ENCODE measurements at places on chromosomes 4 and X.

- DNase-seq, result peak; percentile 87
These were observed 9.0 kb downstream of the TSC22D3 start for GRCh38 chrX:107766470-107767150.

DNA sequence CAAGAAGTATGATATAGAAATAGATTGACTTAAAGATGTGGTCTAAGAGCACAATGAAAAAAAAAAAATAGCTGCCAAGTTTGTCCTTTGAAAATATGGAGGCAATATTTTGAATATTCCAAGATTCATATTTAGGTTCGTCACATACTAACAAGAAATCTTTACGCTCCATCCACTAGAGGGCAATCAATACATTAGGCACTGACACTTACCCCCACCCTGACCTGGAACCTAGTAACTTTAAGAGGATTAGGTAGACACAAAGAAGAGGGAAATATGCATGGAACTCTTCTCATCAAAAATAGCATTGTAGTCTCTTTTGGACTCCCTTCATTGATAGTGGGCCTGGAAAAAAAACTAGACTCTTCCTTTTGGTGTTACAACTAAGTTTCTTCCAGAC, 1108.1 kb downstream of the PCDH19 start:
- DNase-seq, result no peak

DNA sequence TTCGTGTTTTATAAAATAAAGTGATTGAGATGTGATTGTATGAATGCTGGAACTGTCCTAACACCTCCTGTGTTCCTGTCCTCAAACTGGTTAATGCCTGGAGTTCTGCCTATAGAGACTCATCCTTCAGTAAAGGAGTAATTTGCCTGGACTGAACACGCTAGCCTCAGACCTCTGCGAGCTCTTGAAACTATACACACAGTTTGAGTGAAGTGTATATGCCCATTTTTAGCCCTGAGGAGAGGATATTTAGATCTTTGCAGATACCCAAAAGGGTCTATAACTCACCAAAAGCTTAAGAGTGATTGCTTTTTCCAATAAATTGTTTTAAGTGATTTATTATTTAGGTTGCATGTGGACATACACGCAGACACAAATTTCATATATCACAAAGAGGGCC, 29.9 kb upstream of the STIM2 start:
- DNase-seq, result no peak

DNA sequence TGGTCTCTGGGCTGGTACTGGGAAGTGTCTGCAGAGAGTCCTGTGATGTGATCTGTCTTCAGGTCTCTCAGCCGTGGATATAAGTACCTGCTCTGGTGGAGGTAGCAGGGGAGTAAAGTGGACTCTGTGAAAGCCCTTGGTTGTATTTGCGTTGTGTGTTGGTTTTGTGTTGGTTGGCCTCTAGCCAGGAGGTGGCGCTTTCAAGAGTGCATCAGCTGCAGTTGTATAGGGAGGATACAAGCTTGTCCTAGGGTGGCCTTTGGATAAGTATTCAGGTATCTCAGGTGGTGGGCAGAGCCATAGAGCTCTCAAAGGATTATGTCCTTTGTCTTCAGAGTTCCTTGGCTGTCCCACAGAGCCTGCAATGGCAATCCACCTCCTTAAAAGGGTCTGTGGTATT, 111.6 kb downstream of the MAGEB17 start:
- DNase-seq, result no peak

- no peak for DNase-seq
These were observed 795.6 kb upstream of the GALNTL6 start for GRCh38 chr4:171017593-171017992.

GRCh38 chr4:119626420-119626819, 2.2 kb downstream of the PDE5A start:
- no peak for DNase-seq

- DNase-seq, result no peak
These were observed 20.9 kb upstream of the DUSP9 start for GRCh38 chrX:153626025-153626633.

DNA sequence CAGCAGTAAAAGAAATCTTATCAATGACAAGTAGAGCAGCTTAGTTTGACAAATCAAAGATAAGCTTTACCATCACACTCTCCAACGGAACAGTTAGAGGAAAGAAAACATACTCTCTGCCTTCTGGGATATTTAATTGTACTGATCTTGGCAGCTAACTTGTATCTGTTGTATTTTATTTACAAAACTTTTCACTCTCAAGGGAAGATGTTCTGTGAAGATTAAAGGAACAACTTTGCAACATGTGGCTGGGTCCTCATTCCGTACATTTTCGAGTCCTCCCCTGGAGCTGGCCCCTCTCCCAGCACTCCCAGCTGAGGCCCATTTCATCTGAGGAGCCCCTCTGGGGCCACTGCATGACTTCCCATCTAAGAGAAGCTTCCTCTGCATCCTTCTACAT, 74.4 kb downstream of the RPS3A start:
- no peak for DNase-seq

DNA sequence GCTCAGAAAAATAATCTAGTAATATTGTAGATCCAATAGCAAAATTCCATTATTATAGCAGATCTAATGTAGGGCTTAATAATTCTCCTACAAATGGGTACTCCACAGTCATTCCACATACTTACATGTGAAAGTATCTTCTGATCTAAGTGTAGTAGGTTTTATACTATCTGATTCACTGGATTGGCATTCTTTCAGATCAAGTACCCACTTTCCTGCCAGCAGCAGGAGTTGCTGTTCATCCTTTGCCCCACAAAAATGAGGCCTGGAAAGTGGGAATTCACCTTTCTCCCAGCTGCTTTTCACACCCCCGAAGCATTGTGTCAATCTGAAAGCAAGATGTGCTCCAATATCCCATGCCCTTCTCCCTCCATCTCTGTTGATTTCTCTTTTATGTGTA, 77.1 kb upstream of the RXFP1 start:
- DNase-seq, result no peak

DNA sequence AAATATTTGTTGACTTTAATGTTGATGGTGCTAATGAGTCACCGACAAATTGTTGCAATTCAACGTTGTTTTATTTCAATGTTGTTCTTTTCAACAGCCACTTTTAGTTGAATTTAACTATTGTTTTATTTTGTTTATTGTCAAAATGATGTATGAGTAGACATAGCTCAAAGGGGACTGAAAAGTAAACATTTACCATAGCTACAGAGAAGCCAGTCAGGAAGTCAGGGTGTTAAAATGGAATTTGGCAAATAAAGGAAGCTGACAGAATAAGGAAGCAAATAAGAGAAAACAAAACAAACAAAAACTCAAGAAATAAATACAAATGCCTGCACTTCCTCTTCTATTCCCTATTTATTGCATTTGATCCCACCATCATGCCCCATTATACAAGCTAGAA, 648.4 kb upstream of the HTR2C start:
- DNase-seq, result no peak

DNA sequence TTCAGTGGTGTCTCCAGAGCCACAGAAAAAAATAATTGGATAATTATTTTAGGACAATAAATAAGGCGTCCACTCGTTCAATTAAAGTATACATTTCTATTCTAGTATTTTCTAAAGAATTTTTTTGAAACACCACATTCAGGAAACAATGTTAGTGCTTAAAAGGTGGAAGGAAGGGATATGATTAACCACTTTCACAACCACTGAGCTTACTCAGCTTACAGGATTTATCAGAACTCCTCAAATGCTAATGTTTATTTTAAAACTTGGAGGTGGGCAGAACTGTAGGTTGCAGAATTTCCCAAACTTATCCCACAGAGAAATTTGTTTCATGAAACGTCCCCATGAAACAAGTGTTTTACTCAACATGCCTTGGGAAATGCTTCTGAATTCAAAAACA, 54.3 kb upstream of the MAGEB2 start:
- DNase-seq, result no peak

DNA sequence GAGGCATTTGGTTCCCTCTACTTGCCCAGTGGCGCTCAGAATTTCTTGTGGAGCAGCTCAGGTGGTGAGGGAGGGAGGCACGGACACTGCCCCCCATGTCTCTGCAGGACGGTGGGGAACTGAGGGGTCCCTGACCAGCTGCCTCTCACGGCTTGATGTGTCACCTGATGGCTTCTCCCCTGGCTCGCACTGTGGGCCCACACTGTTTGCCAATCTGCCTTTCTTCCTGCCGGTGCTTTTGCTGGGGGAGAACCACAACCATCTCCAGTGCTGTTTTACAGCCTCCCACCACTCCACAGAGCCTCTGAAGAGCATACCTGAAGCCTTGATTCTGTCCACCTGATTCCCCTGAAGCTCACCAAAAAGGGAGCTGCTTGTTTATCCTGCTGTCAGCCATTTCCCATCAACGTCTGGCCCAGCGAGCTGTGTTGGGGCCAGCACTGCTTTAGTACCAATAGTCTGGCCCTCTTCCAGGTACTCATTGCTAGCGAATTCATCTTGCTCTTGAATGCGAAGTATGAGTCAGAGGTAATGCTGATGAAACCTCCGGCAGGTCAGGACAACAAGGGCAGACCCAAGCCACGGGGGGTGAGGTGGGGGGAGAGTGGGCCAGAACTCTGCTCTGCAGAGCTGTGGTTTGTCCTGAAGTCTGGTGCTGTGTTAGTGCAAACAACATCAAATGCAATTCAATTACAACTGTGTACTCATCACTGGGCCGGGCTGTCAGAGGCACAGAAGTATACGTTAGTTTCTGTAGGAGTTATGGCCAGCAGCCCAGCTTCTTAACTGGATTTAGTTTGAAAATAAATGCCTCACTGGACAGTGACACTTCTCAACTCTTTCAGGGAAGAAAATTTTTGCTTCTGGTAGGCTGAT, 208.3 kb upstream of the JADE1 start:
- DNase-seq, result no peak

DNA sequence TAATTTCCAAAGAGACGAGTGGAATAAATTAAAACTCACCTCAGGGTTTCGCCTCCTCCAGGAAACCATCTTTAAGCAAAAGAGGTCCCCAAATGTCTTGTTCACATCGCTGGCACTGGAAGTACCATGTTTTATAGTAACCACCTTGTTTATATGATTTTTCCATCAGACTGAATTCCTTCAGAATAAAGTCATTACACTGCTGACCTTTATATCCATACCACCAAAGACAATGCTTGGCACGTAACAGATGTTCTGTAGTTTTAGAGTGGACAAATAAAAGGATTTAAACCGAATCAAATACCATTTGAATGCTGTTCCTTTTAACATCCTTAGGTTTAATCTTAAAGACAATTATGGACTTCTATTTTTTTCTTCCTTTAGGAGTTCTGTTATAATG, 4.7 kb downstream of the NUDT6 start:
- no peak for DNase-seq

DNA sequence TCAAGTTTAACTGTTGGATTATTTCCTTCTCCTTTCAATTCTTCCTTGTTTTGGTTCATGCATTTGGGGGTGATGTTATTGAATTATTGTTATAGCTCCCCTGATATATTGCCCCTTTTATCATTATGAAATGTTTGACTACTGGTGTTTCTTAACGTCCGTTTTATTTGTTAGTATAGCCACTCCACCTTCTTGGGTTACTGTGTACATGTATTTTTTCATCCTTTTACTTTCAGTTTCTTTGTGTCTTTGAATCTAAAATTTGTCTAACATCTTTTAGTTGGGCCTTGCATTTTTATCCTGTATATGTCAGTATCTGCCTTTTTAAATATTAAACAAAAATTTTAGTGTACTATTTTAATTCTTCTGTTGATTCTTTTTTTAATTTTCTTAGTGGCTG, 88.7 kb downstream of the TNIP2 start:
- DNase-seq, result no peak

GRCh38 chrX:20265726-20266681, 705 bp downstream of the RPS6KA3 start:
- DNase-seq, result no peak

- DNase-seq, result no peak
These were observed 141.9 kb upstream of the TECRL start for GRCh38 chr4:64551125-64551524.

- DNase-seq, result no peak
These were observed at the start of gene KCNIP4 for GRCh38 chr4:21948347-21949072. TSS of gene KCNIP4 (minus strand) at chr4:21948772.

DNA sequence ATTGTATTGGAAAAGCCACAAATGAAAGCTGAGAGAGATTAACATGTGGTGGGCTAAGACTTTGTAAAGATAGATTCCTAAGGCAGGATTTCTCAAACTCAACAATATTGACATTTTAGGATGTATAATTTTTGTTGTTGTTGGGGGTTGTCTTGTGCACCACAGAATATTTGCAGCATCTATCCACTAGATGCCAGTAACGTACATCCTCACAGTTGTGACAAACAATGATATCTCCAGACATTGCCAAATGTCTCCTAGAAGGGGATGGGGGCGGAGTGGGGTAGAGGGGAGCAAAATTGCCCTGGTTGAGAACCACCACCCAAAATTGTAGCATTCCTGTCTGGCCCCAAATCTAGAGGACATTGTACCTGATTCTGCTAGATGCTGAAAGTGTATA, 14.7 kb upstream of the CBR4 start:
- DNase-seq, result no peak

DNA sequence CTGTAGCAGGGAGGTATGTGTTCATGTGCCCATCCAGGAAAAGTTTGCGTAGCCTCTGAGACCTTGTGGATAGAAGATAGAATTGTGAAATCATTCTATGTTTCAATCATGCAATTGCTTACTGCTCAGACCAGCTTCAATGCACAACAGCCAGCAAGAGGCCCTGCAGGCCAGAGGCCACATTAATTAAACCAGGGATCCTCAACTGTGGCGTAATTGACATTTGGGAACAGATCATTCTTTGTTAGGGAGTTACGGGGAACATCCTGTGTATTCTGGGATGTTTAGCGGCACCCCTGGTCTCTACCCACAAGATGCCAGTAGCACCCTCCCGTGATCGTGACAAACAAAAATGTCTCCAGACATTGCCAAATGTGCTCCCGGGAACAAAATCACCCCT, 86.5 kb upstream of the PRPS2 start:
- DNase-seq, result no peak

GRCh38 chr4:67452100-67452845, 93.0 kb downstream of the CENPC start:
- no peak for DNase-seq

- no peak for DNase-seq
These were observed 3.3 kb downstream of the PGRMC2 start for GRCh38 chr4:128284317-128284716.

- DNase-seq, result no peak
These were observed 12.8 kb downstream of the THAP9 start for GRCh38 chr4:82913305-82913704.

- DNase-seq, result no peak
These were observed 239.9 kb downstream of the NKX6-1 start for GRCh38 chr4:84258905-84259830.

- DNase-seq, result no peak
These were observed 325.3 kb upstream of the RASGEF1B start for GRCh38 chr4:81796790-81797528.

DNA sequence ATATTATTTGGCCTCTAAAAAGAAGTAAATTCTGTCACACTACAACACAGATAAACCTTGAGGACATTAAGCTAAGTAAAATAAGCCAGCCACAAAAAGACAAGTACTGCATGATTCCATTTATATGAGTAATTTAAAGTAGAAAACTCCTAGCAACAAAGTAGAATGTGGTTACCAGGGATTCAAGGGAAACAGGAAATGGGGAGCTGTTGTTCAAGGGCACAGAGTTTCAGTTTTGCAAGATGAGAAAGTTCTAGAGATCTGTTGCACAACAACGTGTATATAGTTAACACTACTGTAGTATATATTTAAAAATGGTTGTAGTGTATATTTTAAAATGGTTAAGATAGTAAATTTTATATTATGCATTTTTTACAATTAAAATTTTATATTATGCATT, 25.4 kb downstream of the SEC31A start:
- DNase-seq, result no peak
